ENCODE measurements at places on chromosomes 2 and 18.

GRCh38 chr18:71832946-71833617 lies 711.1 kb downstream of the CBLN2 start:
- no peak for DNase-seq

DNA sequence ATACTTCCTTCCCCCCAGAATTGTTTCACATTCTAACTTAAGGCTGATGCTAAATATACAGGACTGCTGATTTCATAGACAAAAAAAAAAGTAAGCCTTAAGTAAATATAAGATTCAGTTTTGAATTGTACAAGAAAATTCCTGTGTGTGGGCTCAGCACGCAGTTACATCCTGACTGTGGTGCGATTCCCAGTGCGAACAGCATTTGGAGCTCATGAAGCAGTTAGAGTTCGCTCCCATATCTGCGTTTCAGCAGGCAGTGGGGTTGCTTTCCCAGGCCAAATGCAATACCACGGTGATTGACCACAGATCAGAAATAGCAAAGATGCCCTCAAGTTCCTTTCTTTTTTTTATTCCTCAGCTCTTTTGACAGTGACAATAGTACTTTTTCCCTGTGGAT lies 75.6 kb downstream of the SATB2 start:
- DNase-seq, result no peak

DNA sequence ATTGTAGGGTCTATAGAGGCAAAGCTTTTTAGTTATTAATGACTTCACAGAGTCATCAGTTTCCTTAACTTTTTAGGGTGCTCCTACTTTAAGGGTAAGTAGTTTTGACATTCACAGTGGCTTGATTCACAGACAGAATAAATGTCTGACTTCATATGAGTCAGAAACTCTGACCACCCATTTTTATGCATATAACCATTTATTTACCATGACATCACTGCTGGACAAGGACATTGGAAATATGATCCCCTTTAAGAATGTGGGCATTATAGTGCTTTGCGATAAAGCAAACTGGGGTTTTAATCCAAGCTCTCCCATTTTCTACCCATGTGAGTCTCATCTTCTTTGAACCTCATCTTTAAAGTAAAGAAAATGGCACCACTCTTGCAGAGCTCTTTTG lies 162.0 kb upstream of the MC4R start:
- DNase-seq, result no peak

GRCh38 chr2:123808243-123808642 lies 216.8 kb upstream of the CNTNAP5 start:
- no peak for DNase-seq

- DNase-seq, result no peak
These were observed 70.3 kb downstream of the SCN1A start for GRCh38 chr2:166057370-166058164.

DNA sequence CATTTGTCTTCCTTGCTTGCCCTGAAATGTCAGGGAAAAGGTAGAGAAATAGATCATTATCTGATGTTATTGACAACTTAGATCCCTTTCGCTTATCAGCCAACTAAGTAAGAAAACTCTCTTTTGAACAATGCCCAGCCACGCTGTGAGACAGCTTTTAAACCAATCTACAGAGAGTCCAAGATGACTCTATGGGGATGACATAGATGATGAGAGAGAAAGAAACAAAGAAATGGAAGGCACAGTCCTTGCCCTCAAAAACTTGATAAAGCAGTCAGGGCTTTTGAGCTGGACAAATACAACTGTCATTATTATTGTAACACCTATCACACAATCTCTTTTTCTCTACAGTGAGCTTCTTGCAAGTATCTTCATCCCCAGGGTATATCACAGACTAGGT lies 222.6 kb downstream of the SETBP1 start:
- no peak for DNase-seq
